ENCODE measurements at places on chromosomes 6 and 20.

- no peak for DNase-seq
Observed at GRCh38 chr6:72857791-72858585, 236.1 kb downstream of the KCNQ5 start.

DNA sequence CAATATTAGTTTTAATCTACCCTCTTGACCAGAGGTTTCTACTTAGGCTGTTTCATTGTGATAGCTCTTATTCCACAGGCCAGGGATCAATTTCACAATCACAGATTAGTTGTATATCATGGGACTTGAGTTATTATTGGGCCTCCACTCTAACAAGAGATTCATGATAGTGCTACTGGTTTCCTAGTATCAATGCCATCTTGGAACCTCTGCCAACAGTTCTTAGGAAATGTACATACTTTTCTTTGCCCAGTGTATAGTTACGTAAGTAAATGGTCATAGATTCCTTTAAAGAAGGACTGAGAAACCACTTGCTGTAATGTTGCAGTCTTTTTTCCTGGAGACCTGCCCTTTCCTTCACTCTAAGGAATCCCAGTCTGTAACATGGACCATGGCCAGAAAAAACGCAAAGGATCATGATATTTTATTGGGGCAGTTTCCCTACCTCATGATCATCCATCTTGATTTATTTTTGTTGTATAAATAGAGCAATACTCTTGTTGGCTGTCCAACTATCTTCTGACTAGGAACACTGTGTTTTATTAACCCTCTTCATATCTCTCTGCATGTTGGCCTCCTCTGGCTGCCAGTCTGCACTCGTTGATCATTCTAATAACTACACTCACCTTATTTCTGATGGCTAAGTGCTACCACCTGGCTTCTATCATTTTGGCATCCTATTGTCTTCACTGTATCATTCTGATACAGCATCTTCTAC is 38.0 kb upstream of the VGLL2 start:
- DNase-seq = no peak

DNA sequence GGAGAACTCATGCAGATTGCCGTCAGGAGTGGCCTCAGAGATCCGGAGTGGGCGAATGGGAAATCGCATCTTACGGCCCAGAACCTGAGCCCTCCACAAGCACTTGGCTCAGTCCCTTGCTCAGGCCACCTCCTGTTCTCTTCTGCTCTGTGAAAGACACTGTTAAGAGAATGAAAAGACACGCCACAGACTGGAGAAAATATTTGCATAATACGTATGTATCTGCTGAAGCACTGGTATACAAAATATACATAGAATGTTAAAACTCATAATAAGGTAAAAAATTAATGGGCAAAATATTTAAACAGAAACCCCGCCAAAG is 838 bp upstream of the POM121L2 start:
- DNase-seq = no peak

- no peak for DNase-seq
Observed at GRCh38 chr20:57467742-57468141, 57.2 kb downstream of the CTCFL start.

GRCh38 chr20:7496394-7496991 is 443.8 kb downstream of the HAO1 start:
- DNase-seq = no peak

DNA sequence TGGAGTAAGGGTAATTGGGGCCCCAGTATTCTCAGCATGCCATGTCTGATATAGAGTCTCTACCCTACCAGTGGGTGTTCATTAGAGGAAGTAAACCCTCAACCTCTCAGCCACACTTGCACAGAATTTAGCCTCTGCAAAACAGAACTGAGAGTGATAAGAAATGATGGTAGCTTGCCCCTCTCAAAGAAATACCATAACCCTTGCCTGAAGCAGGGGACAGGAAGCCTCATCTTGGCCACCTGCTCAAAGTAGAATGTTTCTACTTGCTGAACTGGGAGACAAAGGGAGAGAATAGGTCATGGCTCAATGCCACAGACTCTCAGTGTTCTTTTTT is 33.7 kb downstream of the SPTLC3 start:
- no peak for DNase-seq

DNA sequence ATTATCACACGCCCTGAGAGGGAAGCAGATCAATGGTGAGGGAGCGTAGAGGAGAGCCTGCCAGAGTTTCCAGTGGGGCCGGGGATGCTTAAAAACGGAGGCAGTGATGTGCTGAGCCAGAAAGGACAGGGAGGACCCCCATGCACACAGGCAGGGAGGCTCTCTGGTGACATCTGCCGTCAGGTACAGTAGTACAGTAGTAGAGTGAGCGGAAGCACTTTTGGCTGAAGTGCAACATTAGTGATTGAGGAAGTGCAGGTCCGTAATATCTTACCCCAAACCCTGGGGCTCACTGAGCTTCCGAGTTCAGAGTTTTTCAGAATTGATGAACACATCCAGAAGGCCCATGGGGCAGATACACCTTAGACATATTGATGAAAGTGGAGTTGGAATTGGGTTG is 42.1 kb downstream of the GFRA4 start:
- DNase-seq = no peak
